Activated naive CD4-positive, alpha-beta T cell treated with anti-CD3 and anti-CD28 coated beads, Interleukin-2, amount 50 U/mL, for 16 hours (primary cell): ENCODE measurements at places on chromosomes 12 and 14.

- DNase-seq: no peak
Observed at GRCh38 chr12:94047781-94048567, 100.4 kb upstream of the PLXNC1 start.

GRCh38 chr12:4796694-4797482 is 76.7 kb downstream of the GALNT8 start:
- DNase-seq: no peak

DNA sequence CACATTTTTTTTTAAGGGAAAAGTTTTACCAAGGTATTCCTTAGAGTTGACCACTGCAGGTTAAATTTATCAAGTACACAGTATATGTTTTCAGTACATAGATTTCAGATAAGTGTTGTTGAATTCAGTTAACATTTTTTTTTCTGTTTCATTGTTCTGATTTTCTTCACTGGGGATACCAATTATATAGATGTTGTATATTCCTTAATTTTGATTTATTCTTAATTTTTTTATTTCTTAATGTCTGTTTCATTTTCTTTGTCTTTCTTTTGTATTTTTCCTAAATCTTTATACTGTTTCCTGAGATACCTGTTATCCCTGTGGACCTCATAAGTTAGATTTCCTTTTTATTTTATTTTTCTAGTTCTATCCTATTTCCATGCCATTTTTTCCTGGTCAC is 234.8 kb downstream of the TTC6 start:
- no peak for DNase-seq

GRCh38 chr12:79294590-79294989 is 396.2 kb downstream of the PAWR start:
- DNase-seq: no peak

- no peak for DNase-seq
Observed at GRCh38 chr12:2732290-2732689, 62.5 kb upstream of the FKBP4 start.

DNA sequence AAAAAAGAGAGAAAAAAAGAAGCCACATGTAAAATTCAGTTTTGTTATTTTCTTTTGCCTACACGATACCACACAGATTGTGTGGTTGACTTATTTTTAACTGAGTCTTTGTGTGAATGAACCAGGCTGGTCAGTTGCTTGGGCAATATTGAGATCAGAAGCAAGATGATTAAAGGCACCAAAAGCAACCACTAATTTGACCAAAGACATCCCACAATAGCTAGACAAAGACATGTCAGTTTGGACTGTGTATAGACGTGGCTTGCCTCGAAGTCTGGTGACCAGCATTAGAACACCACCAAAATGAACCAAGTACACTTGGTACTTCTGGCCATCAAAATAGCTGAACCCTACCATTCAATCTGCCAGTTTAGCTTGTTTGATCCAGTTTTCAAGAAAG is 340.6 kb upstream of the TBX3 start:
- no peak for DNase-seq

GRCh38 chr12:7610006-7610405 is 55.7 kb downstream of the APOBEC1 start:
- DNase-seq: no peak

DNA sequence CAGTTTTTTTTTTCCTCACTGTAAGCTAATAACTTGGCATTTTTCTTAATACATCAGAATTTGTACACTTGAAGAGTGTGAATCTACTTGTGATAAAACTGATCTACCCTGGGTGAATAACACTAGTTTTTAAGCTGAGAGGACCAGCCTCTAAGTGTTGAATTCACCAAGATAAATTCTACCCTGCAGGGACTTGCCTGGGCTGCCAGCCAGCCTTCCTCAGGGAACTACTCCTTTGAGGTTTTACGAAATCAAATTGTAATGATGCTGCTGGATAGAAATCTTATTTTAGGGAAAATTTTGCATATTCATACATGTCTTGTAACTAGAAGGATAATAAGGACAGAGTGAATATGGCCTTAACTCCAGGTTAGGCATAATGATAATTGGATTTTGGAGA is 1.9 kb downstream of the MED21 start:
- DNase-seq: no peak

DNA sequence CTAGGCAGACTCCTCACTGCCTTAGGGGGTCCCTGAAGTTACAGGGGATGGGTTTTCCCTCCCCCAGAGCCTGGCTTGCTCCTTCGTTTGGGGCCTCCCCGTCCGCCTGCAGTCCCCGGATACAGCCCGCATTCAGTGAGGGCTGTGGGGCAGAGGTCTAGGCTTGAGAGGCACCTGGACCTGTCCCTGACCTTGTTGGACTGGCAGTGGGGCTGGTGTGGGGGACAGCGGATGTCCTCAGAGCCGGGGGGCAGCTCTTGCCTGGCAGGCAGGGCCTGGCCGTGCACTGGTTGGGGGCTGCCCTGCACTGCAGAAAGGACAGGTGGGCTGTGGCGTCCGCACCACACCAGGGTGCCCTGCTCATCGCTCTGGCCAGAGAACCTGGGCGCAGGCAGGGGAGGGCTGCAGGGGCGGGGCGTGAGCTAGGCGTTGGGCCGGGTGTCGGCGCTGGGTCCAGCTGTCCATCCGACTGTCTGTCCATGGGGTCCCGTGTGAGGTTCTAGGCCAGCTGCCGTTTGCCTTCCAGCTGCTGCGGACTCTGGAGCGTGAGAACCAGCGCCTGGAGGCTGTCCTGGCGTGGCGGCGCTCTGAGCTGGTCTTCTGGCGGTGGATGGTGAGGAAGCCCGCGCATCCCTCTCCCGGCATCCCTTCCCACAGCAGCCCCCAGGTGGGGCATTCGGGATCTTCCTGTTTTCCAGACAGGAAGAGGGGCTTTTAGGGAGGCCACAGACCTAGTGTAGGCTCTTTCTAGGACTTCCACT is 6.0 kb downstream of the TEDC1 start:
- no peak for DNase-seq

DNA sequence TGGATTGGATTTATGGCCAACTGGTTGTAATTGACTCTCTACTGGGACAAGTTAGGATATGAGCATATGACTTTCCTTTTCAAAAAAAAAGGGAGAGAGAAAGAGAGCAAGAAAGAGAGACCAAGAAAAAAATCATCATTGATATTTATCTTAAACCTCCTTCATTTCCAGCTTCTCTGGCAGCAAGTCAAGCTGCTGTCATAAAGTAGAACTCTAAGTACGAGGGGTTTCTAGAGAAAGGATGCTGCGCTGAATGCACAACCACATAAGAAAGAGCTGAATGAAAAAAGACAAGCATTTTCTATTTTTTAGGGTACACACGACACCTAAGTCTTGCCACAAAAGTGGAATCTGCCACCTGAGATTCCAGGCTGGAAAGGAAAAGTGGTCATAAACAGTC is 182.6 kb downstream of the SLC25A21 start:
- no peak for DNase-seq

- no peak for DNase-seq
Observed at GRCh38 chr14:89641495-89642175, 224.6 kb upstream of the FOXN3 start.
